Activated gamma-delta T cell (primary cell): ENCODE measurements at places on chromosomes 7 and 10.

DNA sequence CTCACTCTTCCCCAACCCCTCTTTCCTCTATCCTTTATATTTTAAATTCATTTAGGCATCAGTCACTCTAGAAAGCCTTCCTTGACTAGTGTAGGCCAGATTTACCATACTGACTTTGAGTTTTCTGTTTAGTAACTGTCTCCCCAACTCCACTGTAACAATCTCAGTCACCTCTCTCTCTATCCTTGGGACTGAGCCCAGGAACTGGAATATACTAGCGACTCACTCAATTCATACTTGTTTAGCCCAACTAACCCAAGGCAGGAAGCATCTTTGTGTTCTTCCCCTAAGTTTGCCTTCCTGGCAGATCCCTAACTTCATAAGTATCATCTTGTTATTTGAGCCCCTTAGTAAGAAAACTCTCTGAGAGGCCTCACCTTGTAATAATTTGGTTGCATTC, 19.1 kb downstream of the PLCE1 start:
- DNase-seq = no peak

DNA sequence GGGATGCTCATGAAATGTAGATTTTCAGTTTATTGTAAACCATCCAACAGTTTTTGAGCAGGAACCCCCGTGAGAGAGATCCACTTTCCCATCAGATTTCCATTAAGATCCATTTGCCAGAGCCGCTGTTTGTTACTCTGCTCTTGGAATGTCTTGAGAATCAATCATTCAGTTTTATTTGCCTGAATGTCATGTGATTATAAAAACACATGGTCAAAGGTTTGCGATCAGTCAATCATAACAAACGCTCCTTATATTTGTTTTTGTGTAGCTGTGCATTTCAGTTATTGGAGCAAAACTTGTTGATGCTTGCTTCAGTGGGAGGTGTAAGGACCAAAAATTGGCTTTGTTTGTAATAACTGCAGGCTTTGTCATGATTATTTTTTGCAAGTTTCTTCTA, 155.8 kb upstream of the RHOBTB1 start:
- no peak for DNase-seq

DNA sequence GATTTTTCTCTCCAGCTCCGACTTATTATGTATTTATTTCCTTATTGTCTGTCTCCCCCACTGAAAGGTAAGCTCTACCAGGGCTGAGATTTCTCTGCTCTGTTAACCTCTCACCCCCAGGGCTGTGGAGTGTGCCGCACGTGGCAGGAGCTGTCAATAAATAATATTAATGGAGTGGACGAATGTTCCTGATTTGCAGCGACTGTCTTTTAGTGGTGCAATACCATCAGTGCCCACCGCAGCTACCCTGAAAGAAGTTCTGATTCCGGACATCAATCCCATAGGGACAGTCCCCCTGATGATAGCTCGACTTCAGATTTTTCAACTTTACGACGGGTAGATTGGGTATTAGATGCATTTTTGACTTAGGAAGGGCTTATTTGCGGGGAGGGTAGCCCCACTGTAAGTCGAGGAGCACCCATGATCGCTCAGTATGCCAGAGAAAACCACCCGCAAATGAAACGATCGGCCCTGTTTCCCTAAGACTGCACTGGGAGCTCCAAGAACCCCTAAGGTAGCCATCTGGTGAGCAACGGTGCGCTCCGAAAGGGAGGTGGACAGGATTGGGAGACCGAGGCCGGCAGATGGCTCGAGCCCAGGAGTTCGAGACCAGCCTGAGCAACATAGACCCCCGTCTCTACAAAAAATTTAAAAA, 986 bp upstream of the PPP2R2D start:
- DNase-seq = no peak

DNA sequence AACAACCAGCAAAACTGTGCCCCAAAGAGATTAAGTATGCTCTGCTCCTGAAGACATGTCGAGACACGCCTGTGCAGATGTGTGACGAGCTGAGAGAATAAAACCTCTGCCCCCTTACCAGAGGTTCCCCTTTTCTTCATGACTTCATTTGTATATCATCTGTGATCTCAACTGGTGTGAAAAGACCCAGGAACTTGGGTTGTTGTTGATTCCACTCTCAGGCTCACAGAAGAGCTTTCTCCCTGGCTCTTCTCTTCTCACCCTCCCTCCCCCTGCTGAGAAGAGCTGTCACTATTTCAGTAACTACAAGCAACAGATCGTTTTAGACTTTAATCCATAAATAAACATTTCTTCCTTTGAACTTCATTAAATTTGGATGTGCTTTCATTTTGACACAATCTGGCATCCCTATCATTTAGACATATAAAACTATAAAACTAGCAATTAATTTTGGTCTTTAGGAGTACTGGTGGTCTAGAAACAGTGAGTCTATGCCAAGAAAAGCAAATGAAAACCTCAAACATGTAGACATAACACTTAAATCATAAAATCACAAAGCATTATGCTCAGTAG, 179.3 kb upstream of the FZD8 start:
- DNase-seq = no peak

- no peak for DNase-seq
Measured at GRCh38 chr10:20988357-20988983, 91.4 kb upstream of the NEBL start.

DNA sequence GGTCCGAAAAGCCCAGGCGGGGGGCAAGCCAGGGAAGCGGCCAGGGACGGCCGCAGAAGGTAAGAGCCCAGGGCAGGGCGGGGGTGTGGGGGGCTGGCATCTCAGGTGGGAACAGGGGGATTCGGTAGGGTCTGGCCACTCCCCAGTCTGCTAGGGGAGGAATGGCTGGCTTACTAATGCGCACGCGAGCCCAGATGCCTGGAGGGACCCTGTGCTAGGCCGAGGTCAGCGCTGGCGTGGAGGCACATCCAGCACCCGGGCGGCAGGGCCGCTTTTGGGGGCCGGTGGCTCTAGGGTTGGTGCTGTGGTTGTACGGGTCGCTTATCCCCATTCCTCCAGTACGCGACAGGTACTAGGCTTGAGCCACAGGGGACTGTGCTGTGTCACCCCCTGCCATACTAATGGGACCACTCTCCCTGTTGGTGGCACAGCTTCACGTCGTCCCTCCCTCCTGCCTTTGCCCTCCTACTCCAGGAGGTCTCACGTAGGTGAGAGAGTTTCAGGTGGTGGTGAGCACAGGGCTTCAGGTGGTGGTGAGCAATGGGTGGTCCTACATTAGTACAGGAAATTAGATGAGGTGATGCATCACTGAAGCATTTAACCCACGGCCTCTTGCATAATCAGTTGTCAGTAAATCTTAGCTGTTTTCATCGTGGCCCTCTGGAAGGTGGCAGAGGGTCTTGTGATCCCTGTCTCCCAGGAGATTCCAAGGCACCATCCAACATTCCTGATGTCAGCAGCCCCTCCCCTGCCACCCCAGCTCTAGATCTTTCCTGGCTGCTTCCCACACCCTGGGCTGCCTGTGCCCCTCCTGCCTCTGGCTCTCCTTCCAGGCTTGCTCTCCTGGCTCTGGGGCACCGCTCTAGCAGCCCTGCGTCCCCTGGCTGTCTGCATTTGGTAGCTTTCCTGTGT, 971 bp downstream of the AEBP1 start:
- DNase-seq = no peak

- DNase-seq = no peak
Measured at GRCh38 chr7:75905785-75906604, 9.0 kb upstream of the POR start.

DNA sequence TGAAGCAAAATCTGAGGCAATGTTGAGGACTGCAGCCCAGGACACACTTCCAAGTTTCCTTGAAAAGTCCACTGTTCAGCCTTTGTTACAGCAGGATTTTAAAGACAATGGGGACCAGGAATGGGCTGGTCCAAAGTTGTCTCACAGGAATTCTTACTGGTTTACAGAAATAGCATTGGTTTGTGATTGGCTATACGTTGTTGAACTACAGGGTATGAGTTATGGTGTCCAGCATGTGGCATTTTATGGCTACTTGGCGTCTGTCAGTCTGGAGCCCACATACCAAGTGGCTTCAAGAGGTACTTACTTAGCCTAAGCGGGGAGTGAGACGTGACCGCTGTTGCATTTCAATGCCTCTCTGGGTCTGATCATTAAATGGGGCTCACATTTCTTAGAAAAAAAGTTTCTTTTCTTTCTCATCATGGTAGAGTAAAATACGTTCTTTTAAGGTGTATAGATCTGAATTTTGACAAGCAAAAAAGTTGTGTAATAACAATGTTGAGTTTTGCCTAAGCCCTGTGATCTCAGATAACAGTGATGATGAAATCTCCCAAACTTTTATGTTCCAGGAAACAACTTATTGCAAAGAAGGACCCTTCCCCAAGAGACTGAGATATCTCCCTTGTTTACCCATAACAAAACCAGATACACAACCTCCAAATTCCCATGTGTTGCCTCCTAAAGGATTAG, 100.0 kb upstream of the TRIM24 start:
- DNase-seq = no peak

DNA sequence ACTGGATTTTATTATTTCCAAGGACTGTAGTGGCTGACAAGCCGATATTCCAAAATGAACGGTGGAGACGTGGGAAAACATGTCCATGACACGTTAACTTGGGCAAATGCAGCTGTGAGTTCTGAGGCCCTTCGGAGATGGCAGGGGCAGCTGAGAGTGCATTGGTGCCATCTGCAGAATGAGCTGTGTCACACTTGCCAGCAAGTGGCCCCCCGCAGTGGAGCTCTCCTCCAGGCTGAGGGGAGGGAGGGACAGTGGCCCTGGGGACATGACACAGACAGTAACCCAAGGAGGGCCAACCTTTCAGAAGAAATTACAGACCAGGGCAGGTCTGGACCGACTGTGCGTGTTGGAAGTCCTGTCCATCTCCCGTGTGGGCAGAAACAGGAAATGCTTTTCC, 139.4 kb downstream of the SVIL start:
- DNase-seq = no peak
